ENCODE measurements at places on chromosomes 5 and 9.

- DNase-seq = no peak
These were observed 637.2 kb downstream of the PDE4D start for GRCh38 chr5:59256331-59256730.

DNA sequence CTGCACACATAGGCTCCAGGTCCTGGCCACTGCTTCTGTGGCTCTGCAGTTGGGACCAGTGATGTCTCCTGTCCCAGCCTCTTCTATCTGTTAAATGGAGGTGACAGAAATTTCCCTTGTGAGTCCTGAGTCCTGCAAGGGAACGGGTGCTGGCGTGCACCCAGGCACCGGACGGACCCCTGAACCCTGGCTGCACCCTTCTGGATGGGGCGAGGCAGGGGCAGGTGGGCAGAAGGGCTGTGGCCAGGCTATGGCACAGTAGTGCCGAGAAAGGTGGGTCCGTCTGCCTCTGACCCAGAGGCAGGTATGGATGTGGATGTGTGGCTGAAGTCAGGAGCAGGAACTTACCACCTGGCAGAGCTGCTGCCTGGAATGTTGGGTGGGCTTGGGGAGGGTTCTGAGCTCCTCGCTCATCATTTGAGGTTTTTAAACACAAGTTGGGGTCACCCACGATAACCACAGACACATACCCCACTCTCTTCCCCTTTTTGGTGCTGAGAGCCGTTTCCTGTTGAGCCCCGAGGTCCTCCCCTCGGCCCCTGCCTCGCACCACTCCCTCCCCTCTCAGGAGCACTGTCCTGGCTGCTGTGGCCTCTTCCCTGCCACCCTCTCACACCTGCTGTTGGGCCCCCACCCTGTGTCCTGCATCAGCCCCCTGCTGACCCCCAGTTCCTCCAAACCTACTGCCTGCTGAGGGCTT lies 82.0 kb downstream of the COL5A1 start:
- DNase-seq = no peak

- DNase-seq = no peak
These were observed 70.1 kb downstream of the COMMD10 start for GRCh38 chr5:116154931-116155330.

GRCh38 chr9:36932198-36932597 lies 101.9 kb downstream of the PAX5 start:
- DNase-seq = no peak

DNA sequence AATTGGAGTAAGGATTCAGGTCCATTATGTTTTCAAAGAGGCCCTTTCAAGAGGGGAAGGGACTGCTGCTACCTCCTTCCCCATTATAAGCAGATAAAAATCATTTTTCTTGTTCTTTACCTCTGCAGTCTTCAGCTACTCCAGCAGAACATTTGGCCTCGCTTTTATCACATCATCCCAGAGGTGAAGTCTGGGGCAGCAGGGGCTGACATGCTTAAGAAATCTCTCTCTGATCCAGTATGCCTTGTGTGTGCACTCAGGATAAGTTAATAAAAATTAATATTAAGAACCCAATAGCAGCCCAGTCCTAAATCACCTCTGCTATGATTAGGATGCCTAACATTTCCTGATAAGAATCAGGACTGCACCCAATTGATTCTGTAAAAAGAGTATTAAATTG lies 306.9 kb upstream of the NREP start:
- no peak for DNase-seq

GRCh38 chr5:105735704-105736103 lies 1935.0 kb downstream of the EFNA5 start:
- DNase-seq = no peak

GRCh38 chr5:58080573-58080972 lies 379.3 kb downstream of the PLK2 start:
- DNase-seq = no peak

DNA sequence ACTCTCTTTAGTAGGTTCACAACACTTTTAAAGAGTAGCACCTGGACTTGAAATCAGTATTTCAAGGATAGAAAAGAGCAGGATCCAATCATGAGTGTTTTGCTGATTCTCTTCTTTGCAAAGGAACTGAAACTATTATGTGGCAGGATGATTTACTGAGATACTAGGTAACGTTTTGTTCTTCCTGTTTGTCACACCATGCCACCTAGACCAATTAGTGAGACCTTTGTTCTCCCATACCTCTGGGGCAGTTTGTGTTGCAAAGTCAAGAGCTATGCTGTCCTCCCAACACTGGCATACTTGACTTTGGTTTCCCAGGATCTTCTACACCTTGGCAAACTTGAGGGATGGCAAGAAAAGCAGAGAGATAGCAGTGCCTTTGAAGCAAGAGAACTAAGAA lies 43.4 kb downstream of the PPP1R2B start:
- DNase-seq = no peak

- DNase-seq = peak; percentile 57
These were observed 17.7 kb downstream of the MLLT3 start for GRCh38 chr9:20604562-20604961.

DNA sequence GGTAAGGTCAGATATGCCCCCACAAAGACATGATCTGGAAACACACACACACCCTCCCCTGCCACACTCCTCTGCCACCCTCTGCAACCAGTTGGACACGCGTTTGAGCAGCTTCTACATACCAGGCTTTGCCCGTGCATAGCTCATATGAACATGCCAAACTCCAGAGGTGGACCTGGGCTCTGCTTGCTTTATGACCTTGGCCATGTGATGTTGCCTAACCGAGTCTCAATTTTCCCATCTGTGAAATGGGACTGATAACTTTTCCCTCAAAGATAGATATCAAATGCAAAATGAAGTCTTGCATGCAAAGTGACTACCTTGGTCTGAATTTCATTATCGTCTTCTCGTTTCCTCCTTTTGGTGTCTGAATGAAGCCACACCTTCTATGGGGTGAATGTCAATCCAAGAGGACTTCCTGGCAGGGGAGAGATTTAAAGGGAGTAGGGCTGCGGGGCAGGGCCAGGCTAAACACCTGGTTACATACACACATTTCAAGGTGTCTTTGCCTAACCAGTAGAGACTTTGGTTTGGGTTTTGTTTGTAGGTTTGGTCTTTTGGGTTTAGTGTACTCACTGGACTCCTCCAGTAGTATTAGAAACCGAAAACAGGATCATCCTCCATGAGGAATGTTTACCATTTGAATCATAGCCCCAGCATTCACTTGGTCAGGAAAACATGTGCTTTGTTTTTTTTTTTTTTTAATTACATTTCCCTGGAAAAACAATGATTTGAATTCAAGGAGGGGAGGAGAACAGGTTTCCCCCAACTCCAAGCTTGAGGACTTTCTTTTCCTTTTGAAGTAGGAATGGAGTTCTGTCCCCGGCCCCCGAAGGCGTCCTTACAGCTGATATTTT lies 63.2 kb downstream of the COL27A1 start:
- no peak for DNase-seq

DNA sequence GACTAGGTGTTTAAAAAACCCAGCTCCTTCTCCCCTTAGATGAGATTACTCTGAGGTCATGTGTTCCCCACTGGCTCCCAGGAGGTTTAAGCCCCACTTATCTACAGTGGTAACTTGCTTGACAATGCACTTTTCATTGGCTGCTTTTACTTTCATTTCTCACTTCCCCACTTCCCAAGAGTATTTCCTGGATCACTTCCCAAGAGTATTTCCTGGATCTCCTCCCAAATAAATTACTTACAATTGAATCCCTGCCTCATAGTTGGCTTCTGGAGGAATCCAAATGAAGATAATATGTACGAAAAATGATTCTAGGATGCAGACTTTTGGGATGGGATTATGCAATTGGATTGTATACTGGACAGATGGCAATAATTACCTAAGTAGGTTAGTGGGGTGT lies 47.1 kb upstream of the CHSY3 start:
- DNase-seq = no peak

GRCh38 chr5:142736247-142736632 lies 33.9 kb upstream of the ARHGAP26 start:
- no peak for DNase-seq

DNA sequence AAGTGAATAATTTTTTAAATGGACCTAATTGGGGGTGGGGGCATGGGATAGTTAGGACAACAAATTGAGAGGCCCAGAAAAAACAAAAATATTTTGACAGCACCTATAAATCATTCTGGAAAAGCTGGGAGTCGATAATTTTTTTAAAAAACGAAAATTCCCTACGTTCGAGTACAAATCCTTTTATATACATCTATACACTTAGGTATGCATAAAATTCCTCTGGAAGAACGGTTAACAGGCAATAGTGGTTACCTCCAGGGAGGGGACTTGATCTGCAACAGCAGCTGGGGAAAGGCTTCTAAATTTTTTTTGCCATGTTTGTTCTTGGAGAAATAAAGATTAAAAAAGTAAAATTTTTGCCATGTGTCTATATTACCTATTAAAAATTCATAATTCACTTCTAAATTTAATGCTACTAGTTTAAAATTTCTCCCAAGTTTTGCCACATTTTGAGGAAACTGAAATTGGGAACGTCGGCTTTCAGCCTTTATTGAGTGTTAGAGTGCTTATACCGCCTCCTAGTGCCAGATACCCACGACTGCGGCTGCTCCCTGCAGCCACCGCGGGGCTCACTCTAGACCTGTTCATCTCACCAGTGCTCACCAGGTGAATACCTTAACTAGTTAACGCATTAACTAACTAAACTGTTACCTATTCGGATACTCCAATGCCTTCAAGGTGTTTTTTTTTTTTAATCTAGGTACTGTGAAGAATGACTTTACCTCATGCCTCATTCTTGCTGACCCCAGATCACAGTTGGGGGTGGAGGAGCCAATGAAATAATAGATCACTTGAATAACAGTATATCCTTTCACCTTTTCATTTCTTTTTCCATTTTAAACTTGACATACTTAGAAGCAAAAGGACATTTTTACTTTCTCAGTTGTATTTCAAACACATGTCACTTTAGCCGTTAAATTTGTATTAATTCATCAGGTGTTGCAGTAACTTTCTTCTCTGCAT lies 1.8 kb upstream of the BHMT start:
- DNase-seq = no peak

Measured in T-helper 2 cell (primary cell).